T1000 (cell line): ENCODE measurements at places on chromosomes 4 and X.

- no peak for DNase-seq
Measured at GRCh38 chr4:138177278-138177968, 64.7 kb downstream of the SLC7A11 start.

- DNase-seq = no peak
Measured at GRCh38 chr4:592825-593520, 16.9 kb upstream of the TMEM271 start.

- DNase-seq = no peak
Measured at GRCh38 chrX:7641141-7641540, 201.8 kb upstream of the VCX start.

GRCh38 chrX:154457491-154458115 is 478 bp upstream of the PLXNA3 start:
- DNase-seq = no peak

GRCh38 chr4:139753686-139754085 is 88.1 kb downstream of the MGST2 start:
- no peak for DNase-seq

- no peak for DNase-seq
Measured at GRCh38 chrX:28022371-28022770, 41.1 kb upstream of the DCAF8L1 start.

- DNase-seq = no peak
Measured at GRCh38 chrX:145729635-145730034, 88.0 kb upstream of the SLITRK2 start.

DNA sequence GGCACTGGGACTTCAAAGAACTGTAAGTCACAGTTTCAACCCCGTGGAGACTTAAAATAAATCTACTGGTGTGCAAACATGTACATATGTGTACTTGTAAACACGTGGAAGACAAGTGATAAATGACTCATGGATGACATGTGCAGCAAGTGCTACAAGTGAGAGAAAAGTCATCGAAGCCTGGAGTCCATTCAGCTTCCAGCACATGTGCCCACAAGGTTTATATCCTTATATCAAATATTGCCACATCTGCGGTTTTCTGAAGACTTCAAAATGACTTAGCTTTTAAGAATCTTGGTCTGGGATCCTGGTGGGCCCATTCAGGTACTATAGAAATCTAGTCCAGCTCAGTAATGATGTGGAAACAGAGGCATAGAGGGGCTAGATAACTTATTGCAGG is 33.0 kb upstream of the TTC29 start:
- no peak for DNase-seq

DNA sequence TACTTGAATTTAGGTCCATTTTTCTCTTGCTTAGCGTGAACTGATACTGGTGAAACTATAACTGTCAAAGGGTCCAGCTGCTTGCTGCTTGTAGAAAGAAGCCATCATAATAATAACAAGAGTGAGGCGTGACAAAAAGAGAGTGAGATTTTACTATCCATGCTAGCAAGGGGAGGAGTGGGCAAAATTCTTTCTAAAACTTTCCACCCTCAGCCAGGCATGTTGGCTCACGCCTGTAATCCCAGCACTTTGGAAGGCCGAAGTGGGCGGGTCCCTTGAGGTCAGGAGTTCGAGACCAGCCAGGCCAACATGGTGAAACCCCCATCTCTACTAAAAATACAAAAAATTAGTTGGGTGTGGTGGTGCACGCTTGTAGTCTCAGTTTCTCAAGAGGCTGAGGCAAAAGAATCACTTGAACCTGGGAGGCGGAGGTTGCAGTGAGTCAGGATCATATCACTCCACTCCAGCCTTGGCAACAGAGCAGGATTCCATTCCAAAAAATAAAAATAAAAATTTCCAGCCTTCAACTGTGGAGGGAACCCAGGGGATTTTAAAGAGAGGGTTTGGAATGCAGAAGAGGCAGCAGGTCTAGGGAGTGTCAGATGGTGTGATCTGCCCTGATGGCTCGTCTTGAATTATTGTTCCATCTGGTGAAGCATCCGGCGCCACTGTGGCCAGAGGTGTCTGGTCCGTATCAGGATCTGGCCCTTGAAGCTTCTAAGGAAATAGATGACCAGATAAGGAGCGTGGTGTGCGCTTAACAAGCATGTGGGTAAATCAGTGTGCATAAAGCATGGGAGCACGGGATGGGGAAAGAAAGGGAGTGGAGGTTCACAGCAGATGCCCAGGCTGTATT is 51.8 kb downstream of the LRP2BP start:
- no peak for DNase-seq

GRCh38 chr4:106017975-106018374 is 122.7 kb downstream of the NPNT start:
- no peak for DNase-seq

GRCh38 chrX:13721371-13721770 is 13.0 kb downstream of the TRAPPC2 start:
- no peak for DNase-seq

DNA sequence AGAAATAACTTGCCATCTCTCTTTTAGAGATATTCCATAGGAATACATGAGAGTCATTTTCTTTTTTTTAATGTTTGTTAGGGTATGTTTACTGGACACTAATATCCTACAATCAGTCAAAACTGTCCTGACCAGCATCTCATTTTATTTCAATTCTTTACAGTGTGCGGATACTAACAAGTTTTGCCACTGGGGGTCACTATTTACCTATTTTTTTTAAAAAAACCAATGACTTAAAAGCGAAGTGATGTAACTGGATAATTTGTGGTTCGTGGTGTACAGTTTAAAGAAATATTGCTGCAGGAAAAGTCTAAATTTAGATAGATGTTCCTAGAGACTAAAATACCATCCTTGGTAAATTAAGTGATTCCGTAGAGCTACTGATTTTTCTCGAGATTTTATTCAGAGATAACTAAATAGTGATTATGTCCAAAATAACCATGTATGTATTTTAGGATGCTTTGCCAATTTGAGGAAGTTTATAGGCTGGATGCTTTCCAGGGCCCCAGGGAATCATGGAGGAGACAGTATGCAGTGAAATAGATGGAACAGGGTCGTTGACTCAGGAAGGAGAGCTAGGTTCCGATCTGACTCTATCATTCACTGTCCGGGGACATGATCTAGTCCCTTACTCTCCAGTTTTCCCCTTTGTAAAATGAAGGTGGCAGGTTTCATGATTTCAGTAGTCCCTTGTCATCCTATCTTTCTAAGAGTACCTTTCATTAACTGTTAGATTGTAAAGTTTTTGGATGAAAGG is 34.0 kb upstream of the GNPDA2 start:
- no peak for DNase-seq
